SK-MEL-5 (cell line): ENCODE measurements at places on chromosomes 6 and 20.

DNA sequence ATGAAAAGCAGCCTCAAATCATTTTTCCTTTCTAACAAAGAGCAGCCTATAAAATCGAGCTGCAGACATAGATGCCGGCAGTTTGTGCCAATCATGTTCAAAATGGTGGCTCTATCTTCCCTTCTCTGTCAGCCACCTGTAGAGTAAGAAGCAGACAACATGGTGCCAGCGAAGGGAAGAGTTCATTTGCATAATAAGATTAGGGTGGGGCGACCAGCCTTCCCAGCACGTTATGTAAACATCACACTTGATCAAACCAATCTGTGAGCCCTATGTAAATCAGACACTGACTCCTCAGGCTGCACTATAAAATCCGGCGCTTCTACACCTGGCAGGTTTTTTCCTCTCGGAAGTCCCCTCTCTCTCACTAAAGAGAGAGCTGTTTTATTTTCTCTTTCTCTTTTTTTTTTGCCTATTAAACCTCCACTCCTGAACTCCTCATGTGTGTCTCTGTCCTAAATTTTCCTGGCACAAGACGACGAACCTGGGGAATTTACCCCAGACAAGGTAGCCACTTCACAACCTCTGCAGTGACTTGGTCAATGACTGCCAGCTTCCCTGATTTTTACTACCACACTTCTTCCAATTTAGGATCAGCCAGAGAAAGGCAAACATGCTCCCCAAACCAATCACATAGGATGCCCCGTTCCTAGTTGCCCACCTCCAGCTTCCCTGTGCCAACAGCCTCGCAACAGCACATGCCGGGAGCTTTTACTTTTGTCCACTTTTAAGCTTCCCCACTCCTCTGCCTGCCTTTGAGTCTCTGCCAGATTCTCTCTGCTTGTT is 12.9 kb downstream of the TPMT start:
- DNase-seq, result no peak

DNA sequence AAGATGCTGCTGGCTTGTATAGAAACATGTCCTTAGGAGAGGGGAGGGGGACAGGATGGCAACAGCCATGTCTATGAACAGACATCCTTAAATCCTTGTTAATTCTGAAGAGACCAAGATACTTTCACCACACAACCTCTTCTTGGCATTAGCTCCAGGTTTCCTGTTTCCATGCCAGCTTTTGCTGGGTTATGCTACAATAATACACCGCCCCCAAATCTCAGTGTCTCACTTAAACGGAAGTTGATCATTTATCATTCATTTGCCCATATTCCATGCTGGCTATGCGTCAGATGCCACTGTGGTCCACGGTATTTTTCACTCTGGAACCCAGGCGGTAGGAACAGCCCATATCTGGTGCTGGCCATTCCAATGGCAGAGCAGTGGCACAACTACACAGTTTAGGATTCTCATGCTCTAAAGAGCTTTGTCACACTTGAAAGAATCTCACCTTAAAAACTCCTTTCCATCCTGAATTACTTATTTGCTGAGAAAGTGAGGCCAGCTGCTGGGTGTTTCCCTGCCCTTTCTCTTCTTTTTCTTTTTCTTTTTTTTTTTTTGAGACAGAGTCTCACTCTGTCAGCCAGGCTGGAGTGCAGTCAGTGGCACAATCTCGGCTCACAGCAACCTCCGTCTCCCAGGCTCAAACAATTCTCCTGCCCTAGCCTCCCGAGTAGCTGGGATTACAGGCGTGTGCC is 3.7 kb upstream of the RNASET2 start:
- no peak for DNase-seq

DNA sequence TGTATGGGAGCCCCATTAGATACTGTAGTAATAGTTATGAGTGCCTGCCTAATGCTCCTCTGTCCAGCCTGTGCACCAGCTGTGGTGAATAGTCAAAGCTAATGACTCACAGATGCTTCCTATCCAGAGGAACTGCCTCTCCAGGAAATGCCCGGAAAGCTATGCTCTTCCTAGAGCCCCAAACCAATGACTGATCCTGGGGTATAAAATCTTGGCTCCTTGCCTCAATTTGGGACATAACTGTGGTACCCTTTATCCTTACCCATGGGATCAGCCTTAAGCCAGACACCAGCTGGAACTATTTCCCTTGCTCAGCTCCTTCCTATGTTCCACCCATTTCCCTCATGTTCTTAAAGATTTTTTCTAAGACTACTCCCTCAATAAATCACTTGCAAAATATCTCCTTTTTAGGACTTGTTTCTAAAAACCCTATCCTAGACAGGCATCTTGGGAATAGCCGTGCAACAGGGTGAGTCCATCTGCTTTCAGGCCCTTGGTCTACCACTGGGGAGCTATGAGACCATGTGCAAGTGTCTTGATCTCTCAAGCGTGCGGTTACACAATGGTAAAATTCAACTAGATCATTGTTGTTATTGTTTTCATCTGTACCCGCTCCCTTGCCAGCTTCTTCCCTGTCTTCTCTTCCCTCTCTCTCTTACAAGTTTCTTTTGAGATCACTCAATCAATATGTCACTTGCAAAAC is 283.7 kb downstream of the BTBD3 start:
- DNase-seq, result no peak

DNA sequence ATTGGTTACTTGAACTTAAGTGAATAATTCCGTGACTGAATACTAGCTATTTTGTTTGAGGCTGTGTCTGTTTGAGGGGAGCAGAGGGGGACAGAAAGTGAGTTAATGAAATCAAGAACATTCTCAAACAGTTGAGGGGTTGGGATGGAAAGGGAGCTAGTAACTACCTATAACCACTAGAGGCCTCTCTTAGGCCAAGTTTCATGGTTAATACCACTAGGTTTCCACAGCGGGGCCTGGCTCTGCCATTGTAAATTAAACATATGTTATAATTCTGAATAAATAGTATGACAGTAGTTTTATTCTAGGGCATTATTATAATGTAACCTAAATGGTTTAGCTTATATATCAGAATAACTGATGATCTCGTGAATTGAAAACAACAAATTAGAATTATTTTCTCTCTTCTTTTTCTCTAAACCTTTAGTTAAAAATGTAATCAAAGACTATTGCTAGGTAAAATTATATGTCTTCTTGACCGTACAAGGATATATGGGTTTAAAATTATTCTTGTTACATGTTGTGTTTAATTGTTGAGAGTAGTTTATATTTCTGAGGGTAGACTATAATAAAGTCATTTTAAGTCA is 108.1 kb downstream of the BCKDHB start:
- peak; percentile 68 for DNase-seq

- no peak for DNase-seq
These were observed 36.7 kb downstream of the CD40 start for GRCh38 chr20:46154796-46155195.

DNA sequence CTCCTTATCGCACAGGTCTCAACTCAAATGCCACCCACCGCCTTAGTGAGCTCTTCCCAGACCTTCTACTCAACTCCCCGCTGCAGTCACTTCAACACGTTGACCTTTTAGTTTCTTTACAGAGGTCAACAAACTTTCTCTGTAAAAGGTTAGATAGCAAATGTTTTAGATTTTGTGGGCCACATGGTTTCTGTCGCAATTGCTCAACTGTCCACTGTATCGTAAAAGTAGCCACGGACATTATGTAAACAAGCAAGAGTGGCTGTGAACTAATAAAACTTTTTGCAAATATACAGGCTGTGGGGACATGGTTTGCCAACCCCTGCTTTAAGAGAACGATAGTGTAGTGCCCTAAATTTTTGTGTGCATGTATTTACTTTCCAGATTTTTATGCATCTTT is 247.6 kb upstream of the TSHZ2 start:
- no peak for DNase-seq

- no peak for DNase-seq
These were observed 29.4 kb downstream of the PHACTR3 start for GRCh38 chr20:59633656-59634251.

- peak; percentile 90 for DNase-seq
These were observed 15.4 kb downstream of the POPDC3 start for GRCh38 chr6:105164418-105164817.

DNA sequence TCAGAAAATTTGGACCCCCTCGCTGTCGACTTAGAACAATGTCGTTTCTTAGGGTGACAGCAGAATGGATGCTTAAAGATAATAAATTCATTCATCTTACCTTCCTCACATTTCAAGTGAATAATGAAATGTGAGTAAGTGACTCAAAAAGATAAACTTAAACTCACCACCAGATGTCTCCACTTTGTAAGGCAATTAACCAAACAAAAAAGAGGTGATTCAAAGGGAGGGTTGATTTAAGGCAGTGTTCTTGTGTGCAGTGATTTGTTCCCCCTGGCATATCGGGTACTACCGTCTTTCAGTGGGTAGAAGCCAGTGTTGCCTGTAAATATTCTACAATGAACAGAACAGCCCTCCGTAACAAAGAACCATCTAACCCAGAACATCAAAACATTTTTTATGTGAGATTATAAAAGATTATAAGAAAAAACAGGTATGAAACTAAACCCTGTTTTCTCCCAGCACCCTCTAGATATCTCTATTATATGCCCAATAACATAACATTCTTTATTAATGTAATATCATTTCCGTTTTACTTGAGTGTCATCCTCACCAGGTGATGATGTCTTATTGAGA is 589.7 kb downstream of the CBLN4 start:
- peak; percentile 57 for DNase-seq

DNA sequence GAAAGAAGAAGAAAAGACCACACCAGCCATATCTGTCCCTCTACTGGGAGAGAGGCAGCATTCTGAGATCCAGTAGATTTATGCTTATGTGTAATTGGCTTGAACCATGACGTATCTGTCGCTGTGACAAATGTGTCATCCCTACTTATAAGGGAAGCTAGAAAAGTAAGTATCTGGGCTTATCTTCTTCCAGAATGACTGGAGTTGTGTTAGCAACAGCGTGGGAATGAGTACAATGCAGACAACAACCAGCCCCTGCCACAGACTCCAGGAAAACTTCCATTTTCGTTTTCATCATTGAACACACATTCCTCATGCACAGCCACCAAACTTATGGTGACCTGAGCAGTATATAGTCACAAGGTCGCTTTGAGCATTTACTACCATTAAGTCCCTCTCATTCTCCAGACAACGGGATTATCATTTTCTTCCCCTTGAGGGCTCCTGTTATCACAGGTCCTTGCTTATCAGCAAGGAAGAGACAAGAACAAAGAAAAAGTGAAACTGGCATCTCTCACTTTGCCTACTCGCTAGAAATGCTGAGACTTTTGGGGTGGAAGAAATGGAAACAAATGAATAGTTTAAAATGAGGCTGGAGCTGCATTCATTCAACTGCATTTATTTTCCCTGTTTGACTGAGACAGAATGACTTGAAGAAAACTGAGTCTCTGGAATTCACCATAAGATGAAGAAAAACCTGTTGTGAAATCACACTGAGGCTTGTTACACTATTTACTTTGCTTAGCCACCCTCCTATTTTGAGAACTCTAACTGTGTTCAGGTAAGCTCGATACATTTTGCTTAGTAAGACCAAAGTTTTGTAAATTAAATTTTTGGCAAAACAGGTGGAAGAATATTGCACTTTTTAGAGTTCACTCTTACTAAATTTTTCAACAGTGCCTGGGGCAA is 149.3 kb upstream of the FOXQ1 start:
- DNase-seq, result peak; percentile 52

DNA sequence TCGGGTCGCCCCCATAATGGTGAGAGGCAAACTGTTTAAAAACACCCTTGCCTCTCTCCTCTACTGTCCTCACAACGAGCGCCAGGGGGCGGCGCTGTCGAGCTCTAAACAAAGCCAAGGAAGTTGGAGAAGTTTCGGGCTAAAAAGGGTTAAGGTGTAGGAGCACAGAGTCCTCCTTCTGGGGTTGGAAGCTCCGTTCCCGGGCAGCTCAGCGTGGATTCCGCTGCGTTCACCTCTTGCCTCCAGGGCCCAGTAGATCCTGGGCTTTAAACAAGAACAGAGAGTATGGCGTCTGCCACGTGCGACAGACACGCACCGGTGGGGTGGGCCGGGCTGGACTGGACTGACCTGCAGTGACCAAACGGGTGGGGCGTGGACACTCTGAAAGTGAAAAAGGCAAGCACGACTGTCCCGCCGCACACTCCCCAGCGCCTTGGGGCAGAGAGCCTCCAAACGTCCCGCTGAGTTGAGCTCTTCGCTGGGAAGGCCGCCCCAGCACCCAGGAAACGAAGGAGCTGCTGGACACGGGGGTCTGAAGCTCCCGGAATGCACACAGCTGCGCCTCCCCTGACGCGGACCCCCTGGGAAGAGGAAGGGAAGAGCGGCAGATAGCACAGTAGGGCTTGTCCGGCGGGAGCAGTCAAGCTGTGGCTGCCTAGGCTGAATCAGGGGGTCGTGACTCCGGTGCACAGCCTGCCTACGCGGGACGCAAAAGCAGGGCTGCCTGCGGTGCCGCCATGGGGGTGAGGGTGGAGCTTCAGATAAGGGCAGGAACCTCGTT is 1.6 kb upstream of the THBD start:
- peak; percentile 61 for DNase-seq

GRCh38 chr6:23349521-23350147 is 776.4 kb upstream of the NRSN1 start:
- peak; percentile 16 for DNase-seq

- DNase-seq, result no peak
These were observed 237.4 kb downstream of the EYS start for GRCh38 chr6:65469650-65470049.
